Esophagus squamous epithelium (tissue), 5 donors: ENCODE measurements at places on chromosomes 5 and 9.

DNA sequence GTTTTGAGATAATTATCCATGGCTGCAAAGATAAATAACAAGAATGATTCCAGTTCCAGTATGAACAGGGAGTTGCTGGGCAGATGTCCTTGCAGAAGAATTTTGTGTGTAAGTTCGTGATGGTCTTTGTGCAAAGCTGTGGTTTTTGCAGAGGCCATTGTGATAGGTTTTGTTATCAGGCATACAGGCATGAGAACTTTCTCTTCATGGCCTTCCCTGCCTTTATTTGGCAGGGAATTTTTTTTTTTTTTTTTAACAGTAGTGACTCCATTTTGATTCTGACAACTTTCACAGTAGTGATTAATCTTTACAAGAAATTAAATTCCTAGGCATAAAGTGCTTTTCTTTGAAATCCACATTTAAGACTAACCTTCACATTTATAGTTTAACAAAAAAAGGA is 1999.5 kb upstream of the CDH6 start:
- no peaks in the 10 kb centered on the region for H3K36me3 ChIP-seq
- DNase-seq, result no peak
- H3K4me1 ChIP-seq, result no peaks in the 10 kb centered on the region
- no peaks in the 10 kb centered on the region for H3K27me3 ChIP-seq
- no peak overlapping the region for H3K4me3 ChIP-seq

DNA sequence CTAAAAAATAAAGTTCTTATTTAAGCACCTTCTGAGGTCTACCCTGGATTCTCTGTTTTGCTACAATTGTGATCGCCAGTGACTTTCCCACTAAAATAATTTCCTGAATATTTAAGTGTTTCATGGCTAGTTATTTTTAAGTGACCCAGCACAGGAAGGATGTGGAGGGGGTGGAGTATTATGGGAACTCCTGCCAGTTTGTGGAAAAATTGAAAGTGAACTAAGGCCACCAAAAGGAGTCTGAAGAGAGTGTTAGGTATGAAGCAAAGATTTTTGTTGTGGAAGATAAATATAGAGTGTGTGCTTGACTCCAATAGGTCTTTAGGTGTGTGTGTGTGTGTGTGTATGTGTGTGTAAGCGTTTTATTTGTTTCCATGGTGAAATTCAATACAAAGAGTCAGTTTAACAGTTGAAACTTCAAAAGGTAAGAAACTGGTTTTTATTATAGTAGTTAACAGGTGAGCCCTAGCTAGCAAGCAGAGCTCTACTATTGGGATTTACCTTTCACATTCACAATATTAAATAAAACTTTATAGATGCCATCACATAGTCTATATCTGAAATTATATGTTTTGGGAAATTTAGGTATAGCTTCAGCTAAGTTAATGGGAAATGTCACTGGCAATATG is 25.6 kb downstream of the RASGRF2 start:
- H3K27me3 ChIP-seq, result no peaks in the 10 kb centered on the region
- no peak for DNase-seq
- H3K4me3 ChIP-seq, result no peak overlapping the region
- peak overlapping the region; percentile 8 for H3K27ac ChIP-seq

DNA sequence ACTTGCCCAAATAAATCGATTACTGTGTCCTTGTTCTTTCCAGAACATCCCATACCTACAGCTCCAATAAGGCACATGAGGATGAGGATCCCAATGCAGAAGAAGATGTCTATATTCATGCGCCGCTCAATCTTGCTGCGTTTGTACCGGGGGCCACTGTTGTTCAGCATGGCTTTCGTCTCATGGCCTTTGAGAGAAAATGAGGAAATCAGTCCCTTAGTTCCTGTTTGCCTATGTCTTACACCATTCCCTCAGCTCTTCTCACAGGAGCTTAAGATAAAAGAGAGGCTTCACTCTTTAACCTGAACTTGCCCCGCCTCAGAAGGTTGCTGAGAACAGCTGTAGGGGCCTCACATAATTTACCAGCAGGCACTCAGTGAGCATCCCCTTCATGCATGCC is 211.6 kb downstream of the ATP10B start:
- no peak overlapping the region for H3K27ac ChIP-seq
- H3K27me3 ChIP-seq, result no peaks in the 10 kb centered on the region
- H3K4me1 ChIP-seq, result no peaks in the 10 kb centered on the region
- no peaks in the 10 kb centered on the region for H3K36me3 ChIP-seq

- H3K27me3 ChIP-seq, result no peaks in the 10 kb centered on the region
- H3K27ac ChIP-seq, result peak overlapping the region; percentile 32
- peaks cover 23% of the 10 kb centered on the region for H3K4me1 ChIP-seq
- no peaks in the 10 kb centered on the region for H3K36me3 ChIP-seq
- no peak overlapping the region for H3K4me3 ChIP-seq
Observed at GRCh38 chr9:4293293-4293941, 6.5 kb downstream of the GLIS3 start.

DNA sequence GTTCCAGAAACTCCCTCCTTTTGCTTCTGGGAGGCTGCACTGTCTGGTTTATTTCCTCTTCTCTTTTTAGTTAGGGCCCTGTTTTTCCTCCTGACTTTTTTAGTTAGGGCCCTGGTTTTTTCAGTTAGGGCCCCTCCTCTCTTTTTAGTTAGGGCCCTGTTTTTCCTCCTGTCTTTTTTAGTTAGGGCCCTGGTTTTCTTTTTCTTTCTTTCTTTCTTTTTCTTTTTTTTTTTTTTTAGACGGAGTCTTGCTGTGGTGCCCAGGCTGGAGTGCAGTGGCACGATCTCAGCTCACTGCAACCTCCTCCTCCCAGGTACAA is 15.1 kb downstream of the GSN start:
- H3K27ac ChIP-seq, result peak overlapping the region; percentile 94
- DNase-seq, result no peak
- H3K36me3 ChIP-seq, result no peaks in the 10 kb centered on the region
- H3K27me3 ChIP-seq, result no peaks in the 10 kb centered on the region
- peaks cover 100% of the 10 kb centered on the region for H3K4me1 ChIP-seq

DNA sequence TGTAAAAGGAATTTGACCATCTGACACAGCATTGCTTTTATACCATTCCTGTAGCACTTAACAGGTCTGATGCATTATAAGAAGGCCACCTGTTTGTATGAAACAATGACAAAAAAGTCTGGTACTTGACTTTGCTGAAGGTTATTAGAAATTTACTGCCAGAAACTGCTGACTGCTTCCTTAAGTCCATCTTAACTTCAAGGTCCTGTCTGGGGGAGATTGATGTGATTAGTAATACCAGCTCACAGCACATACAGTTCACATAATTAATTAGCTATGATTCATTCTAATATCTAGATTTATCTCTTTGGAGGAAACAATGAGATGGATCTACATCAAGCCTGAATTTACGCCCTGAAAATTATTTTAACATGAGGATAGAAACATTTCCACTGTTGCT is 49.6 kb upstream of the TEK start:
- H3K36me3 ChIP-seq, result no peaks in the 10 kb centered on the region
- DNase-seq, result no peak
- peaks cover 4% of the 10 kb centered on the region for H3K4me1 ChIP-seq
- H3K27ac ChIP-seq, result no peak overlapping the region

GRCh38 chr5:2038321-2039179 is 155.8 kb upstream of the IRX4 start:
- no peak for DNase-seq
- H3K27me3 ChIP-seq, result peaks cover 9% of the 10 kb centered on the region
- peaks cover 5% of the 10 kb centered on the region for H3K4me1 ChIP-seq

GRCh38 chr9:94600258-94600657 is 6.6 kb upstream of the FBP2 start:
- no peak overlapping the region for H3K4me3 ChIP-seq
- H3K27me3 ChIP-seq, result no peaks in the 10 kb centered on the region
- H3K36me3 ChIP-seq, result no peaks in the 10 kb centered on the region
- no peaks in the 10 kb centered on the region for H3K4me1 ChIP-seq
- no peak overlapping the region for H3K27ac ChIP-seq

DNA sequence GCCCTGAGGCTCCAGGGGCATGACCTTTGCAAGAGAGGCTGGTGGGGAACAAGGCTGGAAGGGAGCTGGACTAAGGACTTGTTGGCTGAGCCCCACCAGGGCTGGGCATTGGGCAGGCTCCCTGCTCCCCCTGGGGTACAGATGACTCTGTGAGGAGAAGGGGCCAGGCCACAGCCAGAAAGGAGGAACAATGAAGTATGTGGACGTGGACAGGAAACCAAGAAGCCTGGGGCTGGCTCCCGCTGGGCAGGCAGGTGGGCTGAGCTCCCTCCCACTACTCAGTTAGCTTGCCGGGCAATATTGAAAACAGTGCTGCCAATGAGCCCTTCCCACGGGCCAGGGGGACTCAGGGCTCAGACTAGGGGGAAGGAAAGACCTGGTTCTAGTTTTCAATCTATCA is 66.1 kb upstream of the SPTLC1 start:
- no peak overlapping the region for H3K4me3 ChIP-seq
- no peak overlapping the region for H3K27ac ChIP-seq
- H3K4me1 ChIP-seq, result no peaks in the 10 kb centered on the region
